Aorta (tissue), 5 donors: ENCODE measurements at places on chromosomes 13 and 19. TPM values are rescaled to one million over a fixed set of nuclear protein-coding genes. Genes with fewer than 3 reads are reported as not detected.
A peak's percentile ranks its signal among the peaks of the same experiment; 100 is the strongest.

DNA sequence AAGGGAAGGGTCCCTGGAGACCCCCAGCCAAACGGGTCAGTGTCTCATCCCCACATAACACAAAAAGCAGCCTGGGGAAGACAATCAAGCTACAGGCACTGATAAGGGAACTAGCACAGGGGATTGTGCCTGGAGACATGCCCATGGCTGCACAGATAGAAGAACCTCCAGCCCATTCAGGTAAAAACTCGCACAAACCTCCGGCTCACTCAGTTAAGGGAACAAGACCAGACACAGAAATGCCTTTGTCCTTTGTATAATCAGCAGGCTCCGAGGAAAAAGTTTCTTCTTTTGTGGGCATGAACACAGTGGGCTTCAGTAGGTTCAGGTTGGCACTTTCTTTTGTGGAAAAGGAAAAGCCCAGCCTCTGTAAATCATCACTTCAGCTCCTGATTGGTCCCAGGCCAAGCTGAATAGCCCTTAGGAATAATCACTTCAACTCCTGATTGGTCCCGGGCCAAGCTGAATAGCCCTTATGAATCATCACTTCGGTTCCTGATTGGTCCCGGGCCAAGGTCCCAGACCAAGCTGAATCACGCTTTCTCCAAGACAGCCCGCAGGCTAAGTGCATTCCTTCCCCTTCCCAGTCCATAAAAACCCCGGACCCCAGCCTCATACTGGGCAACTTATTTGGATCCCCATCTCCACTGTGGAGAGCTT, 5.0 kb upstream of the ZNF230 start:
- DNase-seq: no peak
- H3K4me3 ChIP-seq: no peak overlapping the region
- H3K36me3 ChIP-seq: peaks cover 15% of the 10 kb centered on the region
- H3K27ac ChIP-seq: no peak overlapping the region
- no peaks in the 10 kb centered on the region for H3K4me1 ChIP-seq

- H3K36me3 ChIP-seq: no peaks in the 10 kb centered on the region
- no peak overlapping the region for H3K27ac ChIP-seq
- no peak for DNase-seq
Observed at GRCh38 chr19:38152461-38153379, 71.3 kb downstream of the DPF1 start.

DNA sequence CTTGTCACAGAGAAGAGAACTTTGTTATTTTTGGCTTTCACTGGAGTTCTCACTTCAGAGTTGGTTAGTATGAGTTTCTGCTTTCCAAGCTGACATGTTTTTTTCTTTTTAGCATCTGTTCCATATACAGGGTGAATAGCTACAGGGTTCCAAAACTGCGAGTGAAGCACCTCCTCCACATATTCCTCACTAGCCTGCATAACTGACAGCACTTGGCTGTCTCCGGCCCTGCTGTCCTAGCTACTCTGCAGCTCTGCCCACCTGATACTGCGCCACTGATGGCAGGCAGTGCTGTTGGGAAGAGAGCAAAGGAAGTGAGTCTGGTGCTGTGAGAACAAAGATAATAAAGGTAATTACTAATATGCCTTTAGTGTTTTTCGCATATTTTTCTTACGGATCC, 6.8 kb downstream of the ATP8A2 start:
- no peaks in the 10 kb centered on the region for H3K36me3 ChIP-seq
- H3K4me3 ChIP-seq: no peak overlapping the region
- no peaks in the 10 kb centered on the region for H3K4me1 ChIP-seq
- H3K27me3 ChIP-seq: no peaks in the 10 kb centered on the region
- DNase-seq: no peak
- no peak overlapping the region for H3K27ac ChIP-seq

GRCh38 chr19:13022111-13022858, 27.0 kb downstream of the NFIX start:
- H3K27me3 ChIP-seq: no peaks in the 10 kb centered on the region
- no peaks in the 10 kb centered on the region for H3K36me3 ChIP-seq
- no peak overlapping the region for H3K4me3 ChIP-seq
- H3K27ac ChIP-seq: peak overlapping the region; percentile 62
- DNase-seq: no peak

Gene ZNF132
- total RNA-seq: 4.5 TPM

DNA sequence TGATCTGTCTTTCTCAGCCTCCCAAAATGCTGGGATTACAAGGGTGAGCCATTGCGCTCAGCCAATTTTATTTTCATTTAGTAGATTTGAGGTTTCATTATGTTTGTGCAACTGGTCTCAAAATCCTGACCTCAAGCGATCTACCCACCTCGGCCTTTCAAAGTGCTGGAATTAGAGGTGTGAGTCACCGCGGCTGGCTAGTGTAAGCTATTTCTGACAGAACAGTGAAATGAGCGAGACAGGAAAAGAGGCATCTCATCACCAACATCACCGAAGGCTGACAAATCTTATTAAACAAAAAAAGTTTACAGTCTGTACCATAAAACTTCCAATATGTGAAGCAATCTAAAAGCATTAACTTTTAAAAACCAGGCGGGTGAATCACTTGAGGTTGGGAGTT, 12.2 kb upstream of the ZNF888 start:
- no peaks in the 10 kb centered on the region for H3K36me3 ChIP-seq
- no peak overlapping the region for H3K4me3 ChIP-seq
- no peaks in the 10 kb centered on the region for H3K27me3 ChIP-seq
- no peak overlapping the region for H3K27ac ChIP-seq
- no peak for DNase-seq
